ENCODE measurements at places on chromosomes 3 and 15.

GRCh38 chr3:110576960-110577359 lies 494.7 kb upstream of the NECTIN3 start:
- no peak for DNase-seq

- no peak for DNase-seq
Observed at GRCh38 chr3:161084277-161084676, 20.9 kb downstream of the B3GALNT1 start.

DNA sequence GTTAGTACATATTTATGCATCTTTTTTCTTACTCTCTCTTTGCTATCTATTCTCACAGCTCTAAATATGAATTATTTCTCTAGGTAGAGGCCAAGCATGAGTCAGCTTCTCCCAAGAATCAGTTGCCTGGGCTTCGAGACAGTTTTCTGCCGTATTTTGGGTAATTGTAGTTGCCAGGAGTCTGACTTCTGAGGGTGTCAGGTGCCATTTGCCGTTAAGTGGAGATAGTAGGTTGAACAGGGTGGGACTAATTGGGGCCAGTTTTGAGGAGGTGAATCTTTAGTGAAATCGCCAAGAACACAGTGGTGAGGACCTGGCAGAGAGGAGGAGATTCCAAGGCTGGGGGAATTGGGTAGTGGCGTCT lies 7.8 kb upstream of the NRROS start:
- DNase-seq = no peak

GRCh38 chr3:155211940-155212339 lies 81.5 kb downstream of the STRIT1 start:
- DNase-seq = no peak
